ENCODE measurements at places on chromosomes 5 and 9.

- DNase-seq = no peak
Observed at GRCh38 chr9:136104916-136105315, 9.8 kb upstream of the NACC2 start.

- DNase-seq = no peak
Observed at GRCh38 chr9:88605512-88606362, 70.8 kb downstream of the NXNL2 start.

DNA sequence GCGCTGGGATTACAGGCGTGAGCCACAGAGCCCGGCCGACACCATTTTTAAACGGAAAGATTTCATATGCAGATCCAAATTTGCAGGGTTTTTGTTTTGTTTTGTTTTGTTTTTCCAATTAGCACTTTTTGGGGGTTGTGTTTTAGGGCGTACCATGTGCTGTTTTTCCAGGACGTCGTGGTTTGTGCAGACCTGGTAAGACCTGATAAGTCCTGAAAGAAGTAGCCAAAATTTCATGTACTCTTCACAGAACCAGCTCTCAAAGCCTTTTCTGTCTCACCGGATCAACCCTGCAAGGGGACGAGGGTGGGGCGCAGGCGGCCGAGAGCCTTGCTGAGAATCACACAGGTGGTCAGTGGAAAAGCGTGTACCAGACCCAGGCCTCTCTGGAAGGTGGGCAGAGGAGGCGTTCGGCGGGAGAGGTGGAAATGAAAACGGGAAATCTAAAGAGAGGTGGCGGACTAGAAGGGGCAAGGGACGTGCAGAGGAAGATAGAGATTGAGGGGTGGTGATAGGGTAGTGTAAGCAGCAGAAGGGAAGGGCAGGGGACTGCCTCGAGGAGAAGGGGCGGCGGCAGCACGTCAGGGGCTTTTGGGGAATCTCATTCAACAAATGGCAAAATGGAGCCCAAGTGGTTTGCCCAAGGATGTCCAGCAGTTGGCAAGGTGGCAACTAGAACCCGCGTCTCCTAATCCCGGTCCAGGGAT, 1.1 kb upstream of the FAF2 start:
- no peak for DNase-seq

DNA sequence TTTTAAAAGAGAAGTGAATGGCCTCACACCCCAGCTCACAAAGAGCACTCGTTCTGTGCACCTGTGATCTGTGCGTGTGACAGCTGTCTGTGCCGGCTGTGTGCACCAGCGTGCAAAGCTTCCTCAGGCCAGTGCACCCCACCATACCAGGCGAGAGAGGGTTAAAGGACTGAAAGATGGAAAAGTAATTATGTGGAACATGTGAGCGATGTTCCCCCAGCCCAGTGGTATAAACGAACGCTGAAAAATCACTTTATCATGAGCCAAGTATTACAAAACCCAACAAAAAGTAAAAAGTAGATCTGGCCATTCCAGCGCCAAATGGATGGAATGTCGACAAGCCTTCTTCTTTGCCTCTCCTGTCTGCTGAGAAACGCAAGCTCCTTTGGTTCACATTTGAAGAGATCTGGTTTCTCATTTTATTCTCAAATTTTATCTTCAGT, 53.7 kb downstream of the IPPK start:
- no peak for DNase-seq

DNA sequence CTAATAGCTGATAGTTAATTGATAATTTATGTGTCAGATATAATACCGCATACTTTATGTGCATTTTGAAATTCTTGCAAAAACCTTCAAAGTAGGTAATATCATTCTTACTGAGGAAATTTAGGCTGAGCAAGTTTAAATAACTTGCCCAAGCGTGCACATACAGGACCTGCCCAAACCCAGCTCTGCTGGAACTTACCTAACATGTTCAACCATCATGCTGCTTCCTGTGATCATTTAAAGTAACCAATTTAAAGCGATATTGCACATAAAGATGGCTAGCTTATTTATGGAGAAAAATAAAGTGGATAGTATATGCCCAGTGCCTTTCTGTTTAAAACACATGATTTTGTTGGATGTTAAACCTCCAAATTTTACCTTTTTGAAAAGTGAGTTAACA, 4.3 kb downstream of the FAM174A start:
- DNase-seq = no peak

DNA sequence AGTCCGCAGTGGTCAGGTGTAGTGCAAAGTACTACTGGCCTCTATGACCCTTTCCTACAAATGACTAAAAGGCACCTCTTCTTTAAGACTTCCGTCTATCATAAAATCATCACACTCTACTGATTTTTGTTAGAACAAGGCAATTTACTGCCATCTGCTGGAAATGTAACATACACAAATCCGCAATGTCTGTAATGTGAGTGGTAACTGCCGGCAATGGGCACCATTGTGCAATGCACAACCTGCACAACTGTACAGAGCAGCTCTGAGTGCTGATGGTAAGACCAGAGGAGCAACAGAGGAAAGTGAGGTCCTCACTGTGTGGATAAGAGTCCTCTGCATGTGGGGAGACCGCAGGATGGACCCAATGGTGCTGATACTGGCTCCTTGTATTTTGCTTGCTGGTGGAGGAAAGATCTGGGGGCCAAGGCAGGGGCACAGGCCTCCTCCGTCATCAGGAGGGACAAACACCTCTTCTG, 103.7 kb downstream of the ATPSCKMT start:
- DNase-seq = no peak

GRCh38 chr5:91228188-91228587, 154.9 kb downstream of the ARRDC3 start:
- no peak for DNase-seq

GRCh38 chr9:135992486-135993408, 31.6 kb upstream of the UBAC1 start:
- DNase-seq = peak; percentile 73

- DNase-seq = no peak
Observed at GRCh38 chr5:137738947-137739346, 3.1 kb upstream of the KLHL3 start.

DNA sequence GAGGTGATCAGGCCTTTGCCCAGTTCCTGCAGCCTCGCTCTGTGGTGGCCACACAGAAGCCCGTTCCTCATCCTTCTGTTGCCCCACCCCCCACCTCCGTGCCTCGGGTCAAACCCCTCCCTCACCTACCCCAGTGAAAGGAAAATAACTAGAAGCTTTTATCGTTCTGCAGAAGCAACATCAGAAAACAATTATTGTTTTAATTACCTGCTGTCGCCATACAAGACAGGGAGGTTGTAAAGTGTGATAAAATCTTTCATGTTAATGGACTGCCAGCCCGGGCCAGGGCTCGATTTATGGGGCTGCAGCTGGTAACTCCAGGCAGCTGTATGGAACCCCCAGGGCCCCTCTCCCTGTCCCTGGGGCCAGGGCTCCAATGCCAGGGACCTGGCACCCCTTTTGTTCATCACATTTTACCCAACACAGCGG, 20.6 kb downstream of the UNC5A start:
- no peak for DNase-seq

DNA sequence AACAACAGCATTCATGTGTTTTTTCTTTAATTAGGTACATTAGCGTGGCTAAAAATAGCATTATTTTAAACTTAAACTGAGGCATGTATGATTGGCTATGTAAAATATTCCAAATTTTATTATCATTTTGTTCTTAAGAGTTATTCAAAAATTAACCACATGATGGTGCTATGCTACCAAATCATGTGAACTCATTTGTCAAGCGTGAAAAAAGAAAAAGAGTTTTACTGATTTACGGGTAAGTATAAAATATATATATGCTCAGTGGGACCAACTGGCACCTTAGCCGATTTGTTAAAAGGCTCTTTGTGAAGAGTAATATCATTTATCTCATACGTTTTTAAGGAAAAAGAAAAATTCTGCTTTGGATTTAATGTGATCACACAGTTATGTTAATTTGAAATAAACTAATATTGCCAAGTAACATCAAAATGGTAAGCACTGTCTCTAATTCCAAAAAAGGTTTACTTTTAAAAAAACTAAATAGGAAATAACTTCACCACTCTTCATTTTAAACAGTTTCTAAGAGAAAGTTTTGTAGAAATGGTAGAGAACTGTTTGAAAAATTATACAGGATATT, 1042.3 kb downstream of the CDH12 start:
- DNase-seq = peak; percentile 1

- DNase-seq = no peak
Observed at GRCh38 chr5:128637031-128637430, 99.0 kb upstream of the FBN2 start.

- no peak for DNase-seq
Observed at GRCh38 chr5:179301796-179302195, 43.5 kb downstream of the ADAMTS2 start.

DNA sequence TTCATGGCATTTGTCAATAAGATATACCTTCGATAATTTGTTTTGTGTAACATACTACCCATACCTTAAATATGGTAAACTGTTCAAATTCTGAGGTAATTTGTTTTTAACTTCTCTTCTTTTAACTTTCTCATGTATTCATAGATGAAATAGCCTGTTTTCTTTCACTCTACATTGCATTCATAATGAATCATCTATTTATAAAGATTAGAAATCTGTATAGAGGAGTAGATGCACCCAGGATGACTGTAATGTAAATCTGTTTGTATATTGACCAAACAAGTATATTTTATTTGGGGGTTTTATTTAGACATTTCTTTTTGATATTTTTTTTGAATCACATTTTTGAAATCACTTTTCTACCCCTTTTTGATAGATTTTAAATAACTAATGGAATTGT, 144.6 kb downstream of the CD180 start:
- DNase-seq = no peak

DNA sequence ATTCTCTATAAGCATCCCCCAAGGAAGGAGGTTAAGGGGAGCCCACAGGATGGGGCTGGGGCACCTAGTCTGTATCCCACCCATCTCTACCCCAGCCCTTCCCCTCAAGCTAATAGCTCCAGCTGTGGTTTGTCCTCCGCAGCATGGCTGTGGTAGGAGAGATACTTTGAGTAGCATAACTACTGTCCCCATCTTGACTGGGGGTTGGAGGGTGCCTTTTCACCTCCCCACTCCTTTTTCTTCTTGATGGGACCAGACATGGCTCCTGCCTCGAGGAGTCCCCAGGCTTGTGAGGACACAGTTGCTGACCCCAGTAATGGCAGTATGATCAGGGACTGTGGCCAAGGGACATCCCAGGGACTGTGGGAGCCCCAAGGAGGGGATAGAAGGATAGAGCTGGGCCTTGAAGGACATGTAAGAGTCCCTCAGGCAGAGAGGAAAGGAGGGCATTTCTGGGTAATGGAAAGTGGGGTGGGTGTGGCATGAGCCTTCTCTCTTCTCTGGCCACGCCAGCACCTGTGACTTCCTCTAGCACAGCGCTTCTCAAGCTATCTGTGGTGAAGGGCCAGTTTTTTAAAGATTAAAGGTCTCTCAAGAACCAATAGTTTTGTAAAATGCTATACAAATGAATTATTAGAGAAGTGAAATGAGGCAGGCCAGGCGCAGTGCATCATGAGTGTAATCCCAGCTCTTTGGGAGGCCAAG, 14.0 kb downstream of the OLFML2A start:
- DNase-seq = no peak

- no peak for DNase-seq
Observed at GRCh38 chr5:9192266-9192665, 353.6 kb downstream of the SEMA5A start.

DNA sequence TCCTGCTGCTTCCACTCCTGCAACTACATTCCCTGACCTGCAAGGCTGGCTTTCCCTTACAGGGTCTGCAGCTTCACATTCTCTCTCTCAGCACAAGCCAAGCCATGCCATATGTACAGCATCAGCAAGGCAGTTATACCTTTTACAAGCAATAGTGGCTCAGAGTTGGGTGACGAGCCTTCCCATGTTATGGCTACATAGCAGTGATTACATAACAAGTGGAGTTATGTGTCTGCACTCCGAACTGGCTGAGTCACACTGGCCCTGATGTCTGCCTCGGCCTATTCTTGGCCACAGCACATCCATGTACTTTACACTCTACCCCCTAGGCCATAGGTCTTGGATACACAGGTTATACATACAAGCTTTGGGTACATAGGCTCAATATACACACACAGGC, 52.0 kb upstream of the SNCAIP start:
- DNase-seq = no peak

GRCh38 chr5:34626036-34626435, 30.1 kb upstream of the RAI14 start:
- no peak for DNase-seq
